H7 (cell line): ENCODE measurements at places on chromosomes 6 and 20. TPM values are rescaled to one million over a fixed set of nuclear protein-coding genes. Genes with fewer than 3 reads are reported as not detected.

GRCh38 chr6:137210903-137211302, 8.3 kb downstream of the IFNGR1 start:
- no peak for DNase-seq

DNA sequence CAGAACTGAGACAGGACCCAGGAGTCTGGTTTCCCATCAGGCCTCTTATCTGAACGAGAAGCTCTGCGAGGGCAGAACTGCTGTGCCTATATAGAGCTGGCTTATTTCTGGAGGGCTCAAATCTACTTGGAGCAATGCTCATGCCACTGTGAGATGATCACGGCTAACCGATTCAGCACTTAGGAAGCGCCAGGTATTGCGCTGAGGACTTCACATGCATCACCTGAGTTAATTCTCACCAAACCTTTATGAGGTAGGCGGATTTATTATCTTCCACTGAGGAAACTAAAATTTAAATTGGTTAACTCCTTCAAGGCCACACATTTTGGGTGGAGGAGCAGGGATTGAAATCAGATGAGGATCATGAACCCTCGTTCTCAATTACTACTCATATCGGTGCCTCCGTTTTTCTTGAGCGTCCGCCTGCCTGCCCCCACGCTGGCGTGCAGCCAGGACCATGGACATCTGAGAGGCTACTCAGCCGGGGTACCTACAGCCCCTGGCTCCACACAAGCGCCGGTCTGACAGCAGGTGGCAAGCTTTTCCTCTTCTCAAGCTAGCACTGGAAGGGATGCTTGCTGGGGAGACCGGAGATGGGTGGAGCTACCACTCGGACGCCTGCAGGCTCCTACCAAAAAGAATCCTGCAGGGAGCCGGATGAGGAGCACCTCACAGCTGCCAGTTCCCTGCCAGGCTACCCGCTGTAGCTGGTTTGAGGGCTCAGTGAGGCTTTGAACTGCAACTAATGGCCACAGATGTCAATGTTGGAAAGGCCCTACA, 1.0 kb upstream of the PCIF1 start:
- peak; percentile 93 for DNase-seq

- DNase-seq: no peak
Observed at GRCh38 chr6:14810021-14810420, 435.8 kb upstream of the JARID2 start.

- DNase-seq: peak; percentile 91
Observed at GRCh38 chr6:7051780-7052442, 55.9 kb upstream of the RREB1 start.

GRCh38 chr6:157885876-157886275, 62.8 kb downstream of the SNX9 start:
- DNase-seq: no peak

DNA sequence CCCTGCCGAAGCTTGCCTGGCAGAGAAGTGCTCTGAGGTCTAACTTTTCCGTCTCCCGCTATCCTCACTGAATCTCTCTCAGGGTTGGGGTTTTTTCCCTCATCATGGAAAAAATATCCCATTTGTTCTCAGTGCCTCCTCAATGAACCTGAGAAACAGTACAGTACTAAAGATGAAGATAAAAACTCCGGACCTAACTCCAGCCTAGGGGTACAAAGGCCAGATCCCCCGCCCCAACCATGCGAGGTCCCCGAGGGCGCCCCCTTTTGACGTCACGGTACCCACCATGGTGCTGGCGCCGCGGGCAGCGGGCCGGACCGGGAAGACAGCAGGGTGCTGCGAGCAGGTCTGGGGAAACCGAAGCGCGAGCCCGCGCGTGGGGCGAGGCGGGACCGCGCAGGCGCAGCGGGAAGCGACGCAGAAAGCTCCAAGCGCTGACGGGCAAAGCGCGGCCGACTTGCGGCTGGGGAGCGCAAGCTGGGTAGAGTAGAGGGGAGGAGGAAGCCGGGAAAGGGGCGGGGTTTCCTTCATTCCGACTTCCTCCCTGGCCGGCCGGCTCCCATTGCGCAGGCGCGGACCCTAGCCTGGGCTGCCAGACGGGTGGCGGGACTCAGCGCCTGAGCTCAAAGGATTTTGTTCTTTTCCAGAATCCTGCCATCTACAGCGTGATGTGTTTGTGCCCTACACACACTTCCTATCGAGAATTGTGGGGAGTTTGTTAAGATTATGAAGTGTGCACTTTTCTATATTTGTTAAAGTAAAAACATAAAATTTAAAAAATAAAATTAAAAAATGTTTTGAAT, at the start of gene LSM2:
TSS of gene LSM2 (minus strand) at position 497 of the 803 bp plus-strand sequence. CDS start at position 288, 209 bp downstream.
- peak; percentile 100 for DNase-seq

DNA sequence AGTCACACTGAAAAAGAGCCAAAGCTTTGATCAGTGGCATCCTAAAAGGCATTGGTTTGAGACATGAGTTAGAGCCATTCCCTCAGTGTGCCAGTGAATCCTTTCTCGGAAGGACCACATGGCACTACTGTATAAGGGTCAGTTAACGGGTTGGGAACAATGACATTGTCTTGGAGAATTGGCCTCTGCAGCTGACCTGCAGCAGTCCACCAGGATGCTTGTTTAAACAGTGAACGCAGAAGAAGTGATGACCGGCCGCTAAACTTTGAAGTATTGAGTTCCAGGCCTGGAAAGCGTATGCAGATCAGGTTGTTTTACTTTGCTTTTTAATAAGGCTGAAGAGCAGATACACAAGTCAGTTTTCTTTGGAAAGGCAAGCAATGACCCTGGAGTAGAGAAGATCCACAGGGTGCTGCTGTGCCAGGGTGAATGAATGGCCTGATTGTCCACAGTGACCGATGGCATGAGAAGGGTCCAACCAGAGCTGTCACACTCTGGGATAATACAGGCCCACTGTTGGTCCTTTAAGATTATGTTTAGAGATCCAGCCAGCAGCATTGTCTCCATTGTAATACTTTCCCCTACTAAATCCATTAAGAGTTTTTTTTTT, 57.8 kb downstream of the GMPR start:
- DNase-seq: no peak

DNA sequence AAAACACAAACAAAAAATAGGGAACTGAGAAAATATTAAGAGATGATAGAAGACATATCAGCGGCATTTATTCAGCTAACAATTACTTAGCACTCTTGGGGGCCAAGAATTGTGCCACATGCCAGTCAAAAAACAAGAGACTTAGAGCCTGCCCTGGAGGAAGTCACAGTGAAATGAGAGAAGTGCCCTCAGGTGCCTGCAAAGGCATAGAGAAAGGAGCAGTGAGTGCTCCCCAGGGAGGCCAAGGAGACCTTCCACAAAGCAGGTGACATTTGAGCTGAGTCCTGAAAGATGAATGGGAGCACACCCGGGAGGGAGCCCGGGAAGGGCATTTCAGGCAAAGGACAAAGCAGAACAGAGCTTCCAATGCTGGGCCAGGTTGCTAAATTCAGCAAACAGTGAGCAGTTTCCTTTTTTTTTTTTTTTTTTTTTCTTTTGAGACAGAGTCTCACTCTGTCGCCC, 184.7 kb upstream of the JARID2 start:
- peak; percentile 58 for DNase-seq

- DNase-seq: no peak
Observed at GRCh38 chr20:61939691-61940360, 125.9 kb downstream of the TAF4 start.

DNA sequence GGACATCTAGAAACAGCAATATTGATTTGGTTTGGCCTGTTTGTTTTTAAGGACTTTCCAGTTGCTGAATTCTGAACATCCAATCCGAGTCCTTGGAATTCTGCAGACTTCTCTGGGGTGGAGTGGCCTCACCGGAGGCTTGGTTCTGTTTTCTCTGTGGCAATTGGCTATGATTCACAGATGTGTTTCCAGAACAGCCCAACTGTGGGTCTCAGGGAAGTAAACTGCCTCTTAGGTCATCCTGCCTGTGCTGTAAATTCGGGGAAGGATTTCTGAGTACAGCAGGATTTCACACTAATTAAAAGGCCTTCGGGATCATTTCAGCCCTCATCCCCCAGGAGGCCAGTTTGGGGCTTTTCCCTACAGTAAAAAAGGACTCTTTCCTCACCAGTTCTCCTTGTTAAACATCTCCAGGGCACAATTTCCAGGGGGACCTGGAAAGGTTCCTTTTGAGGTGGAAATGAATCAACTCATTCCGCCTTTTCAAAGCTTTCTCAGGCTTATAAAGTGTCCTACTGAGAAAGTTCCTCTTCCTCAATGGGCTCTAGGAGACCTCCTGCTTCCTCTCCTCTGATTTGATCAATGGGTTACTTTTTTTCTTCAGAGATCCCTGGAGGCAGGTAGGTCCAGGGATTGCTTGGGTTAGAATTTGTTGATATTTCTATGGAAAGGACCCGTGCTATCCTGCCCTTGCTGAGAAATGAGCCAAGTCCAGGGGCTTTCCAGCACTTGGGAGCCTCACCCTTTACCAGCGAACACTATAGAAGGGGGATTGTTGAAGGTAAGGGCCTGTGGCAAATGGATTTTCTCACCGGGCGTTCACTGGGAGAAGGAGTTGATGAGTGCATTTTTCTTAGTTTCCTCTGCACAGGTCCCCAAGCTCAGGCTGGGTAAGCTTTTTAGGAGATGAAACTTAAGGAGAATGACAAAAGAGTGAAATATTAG, 114.6 kb downstream of the CLIC5 start:
- peak; percentile 45 for DNase-seq

GRCh38 chr6:83590416-83590815, 78.1 kb downstream of the PRSS35 start:
- no peak for DNase-seq

DNA sequence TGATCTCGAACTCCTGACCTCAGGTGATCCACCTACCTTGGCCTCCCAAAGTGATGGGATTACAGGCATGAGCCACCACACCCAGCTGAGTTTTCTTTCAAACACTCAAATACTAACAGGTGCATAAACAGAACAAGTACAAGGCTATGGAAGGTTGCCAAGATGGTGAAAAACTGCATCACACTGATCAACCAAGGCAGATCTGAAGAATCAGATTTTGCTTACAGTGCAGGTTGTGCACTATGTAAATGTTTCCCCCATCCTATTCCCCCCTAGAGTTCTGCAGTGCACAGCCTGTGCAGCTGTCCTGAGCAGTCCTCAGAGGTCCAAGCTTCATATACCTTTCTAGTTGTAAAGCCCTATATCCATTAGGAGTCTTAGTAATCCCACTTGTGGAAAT, 73.0 kb downstream of the GFRA4 start:
- DNase-seq: no peak

- no peak for DNase-seq
Observed at GRCh38 chr20:47559141-47559540, 57.5 kb downstream of the NCOA3 start.

DNA sequence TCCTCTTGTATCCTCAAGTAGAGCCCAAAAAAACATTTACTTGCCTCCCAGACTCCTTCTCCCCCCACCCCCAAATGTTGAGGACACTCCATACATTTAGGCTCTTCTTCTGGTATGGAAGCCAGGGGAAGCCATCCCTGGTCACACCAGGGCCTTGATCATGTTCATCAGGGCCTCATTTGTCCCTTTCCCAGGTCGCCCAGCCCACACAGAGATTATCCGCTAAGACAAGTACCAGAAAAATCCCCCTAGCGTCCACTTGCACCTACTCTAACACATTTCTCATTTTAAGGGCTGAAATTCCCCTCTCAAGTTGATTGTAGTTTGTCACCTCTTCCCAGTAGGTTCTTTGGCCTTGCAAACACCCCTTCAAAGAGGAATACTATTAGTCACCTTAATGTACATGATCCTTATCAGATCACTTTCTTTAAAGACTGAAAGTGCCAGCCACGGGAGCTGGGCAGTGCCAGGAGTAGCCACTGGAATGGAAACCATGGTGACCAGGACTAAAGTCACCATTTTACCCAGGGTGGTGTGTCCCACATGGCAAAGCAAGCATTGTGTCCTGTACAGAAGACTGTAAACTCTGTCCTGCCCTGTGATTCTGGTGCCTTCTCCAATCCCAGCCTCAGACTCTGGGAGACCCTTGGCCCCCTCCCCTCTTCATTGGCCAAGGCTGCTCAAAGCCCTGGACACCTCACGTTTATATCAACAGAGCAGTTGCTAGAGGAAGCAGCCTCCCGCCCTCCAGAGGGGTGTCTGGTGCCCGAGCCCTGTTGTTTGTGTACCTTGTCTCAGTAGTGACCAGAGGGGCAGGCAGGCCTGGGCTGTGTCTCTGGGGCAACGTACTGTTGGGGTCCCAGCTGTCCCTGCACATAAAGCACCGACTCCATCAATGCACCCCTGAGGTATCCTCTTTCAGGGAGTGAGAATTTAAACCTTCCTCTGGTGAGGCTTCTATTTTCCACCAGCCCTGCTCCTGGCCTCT, 5.0 kb upstream of the APOBEC2 start:
- DNase-seq: no peak

- DNase-seq: no peak
Observed at GRCh38 chr6:75337835-75338580, 53.4 kb upstream of the TMEM30A start.

DNA sequence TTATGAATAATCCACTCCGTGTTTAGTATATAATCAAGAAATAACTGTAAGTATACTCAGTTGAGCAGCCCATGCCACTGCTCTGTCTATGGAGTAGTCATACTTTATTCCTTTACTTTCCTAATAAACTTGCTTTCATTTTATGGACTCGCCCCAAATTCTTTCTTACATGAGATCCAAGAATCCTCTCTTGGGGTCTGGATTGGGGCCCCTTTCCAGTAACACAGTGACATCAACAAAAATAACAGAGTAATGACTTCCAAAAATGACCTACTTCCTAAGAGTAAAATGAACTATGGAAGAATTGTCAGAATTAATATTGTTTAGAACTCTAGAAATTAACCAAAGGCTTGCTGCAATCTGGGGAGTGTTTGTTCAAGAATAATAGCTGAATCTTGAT, 8.8 kb downstream of the OR2H1 start:
- DNase-seq: no peak

DNA sequence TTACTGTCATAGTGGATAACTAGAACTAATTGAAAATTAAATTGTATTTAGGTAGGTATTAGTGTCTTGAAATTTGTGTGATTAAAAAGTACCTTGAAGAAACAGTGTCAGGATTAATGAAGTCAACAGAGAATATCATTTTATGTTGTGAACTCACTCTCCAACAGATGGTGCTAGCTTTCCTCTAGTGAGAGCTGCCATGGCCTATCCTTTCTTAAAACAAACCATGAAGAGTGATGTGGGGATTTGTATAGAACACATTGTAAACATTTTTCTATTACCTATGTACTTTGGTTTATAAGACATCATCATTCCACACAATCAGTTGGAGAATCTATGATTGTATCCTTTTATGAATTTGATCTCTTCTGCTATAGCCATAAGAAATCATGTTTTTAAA, 4.8 kb upstream of the SRSF12 start:
- DNase-seq: peak; percentile 55

GRCh38 chr6:38973178-38974057, 75.2 kb upstream of the GLP1R start:
- peak; percentile 32 for DNase-seq

TTI1 gene
- total RNA-seq: 52.9 and 53.5 TPM in 2 replicates

HLA-DQB1 gene
- under 0.01 TPM in 1 of 2 replicates, not detected in the other for total RNA-seq

CALHM6 gene
- total RNA-seq: 0.45 and 2.1 TPM in 2 replicates

ERVFRD-1 gene
- total RNA-seq: not detected in 2 replicates

ABHD12 gene
- 36.4 and 37.2 TPM in 2 replicates for total RNA-seq

MACROD2 gene
- 1.5 and 2.2 TPM in 2 replicates for total RNA-seq
